ENCODE measurements at places on chromosomes 11 and 22.

GRCh38 chr11:34514597-34514996, 1.0 kb upstream of the ELF5 start:
- no peak for DNase-seq

DNA sequence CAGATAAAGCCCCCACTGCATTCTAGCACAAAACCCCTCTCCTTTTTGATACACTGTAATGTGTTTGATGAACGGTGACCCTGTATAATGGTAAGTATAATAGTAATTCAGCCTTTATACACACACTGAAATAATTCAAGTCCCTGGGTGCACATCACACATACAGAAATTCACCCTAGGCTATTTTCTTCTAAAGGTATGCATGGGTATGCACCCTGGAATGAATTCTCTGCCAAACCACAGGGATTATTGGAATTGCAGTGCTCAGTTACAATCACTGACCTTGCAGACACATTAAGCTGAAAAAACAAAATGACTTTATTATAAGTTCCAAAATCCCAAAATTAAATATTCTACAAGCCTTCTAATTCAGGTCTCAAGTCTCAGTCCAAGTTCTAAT, 245.9 kb upstream of the FAT3 start:
- DNase-seq = no peak

DNA sequence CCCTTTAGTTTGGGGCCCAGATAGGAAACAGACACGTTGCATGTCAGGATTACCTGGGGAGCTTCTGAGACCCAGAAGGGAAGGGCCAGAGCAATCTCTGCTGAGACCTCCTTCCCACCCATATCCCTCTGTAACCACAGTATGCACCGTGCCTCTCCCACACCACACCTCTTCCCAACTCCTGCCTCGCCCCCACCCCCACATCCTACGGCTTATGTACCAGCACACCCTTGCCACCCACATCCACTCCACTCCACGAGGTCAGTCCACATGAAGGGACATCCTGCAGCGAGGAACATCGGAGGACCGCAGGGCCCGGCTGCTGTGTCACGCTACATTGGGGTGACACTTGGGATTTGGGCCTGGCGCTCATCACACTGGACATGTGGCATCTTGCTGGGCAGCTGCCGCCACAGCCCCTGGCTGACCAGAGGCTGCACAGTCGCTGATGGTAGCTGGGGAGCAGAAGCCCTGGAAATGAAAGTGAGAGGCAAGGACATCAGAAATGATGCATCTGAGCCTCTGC, 118.3 kb upstream of the LMO1 start:
- no peak for DNase-seq

DNA sequence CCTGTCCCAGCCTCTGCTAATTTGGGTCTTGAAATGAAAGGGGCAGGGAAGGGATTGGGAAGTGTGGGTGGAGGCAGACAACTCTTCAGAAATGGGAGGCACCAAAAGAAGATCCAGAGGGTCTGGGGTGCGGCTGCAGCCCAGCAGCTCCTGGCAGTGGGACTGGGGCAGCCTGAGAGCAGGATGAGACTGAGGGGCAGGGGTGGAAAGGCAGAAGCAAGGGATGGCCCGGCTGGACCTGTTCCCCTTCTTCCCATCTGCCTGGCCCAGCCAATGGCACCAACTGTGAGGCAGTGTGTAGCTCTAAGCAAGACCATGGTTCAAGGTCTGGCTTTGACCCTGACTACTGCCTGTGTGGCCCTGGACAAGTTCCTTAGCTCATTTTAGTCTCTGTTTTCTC, 160.4 kb downstream of the ENTHD1 start:
- DNase-seq = no peak

GRCh38 chr11:84560206-84560605, 1066.9 kb downstream of the DLG2 start:
- no peak for DNase-seq

GRCh38 chr22:26362471-26362870, 66.6 kb upstream of the ASPHD2 start:
- no peak for DNase-seq

GRCh38 chr11:59528711-59529110, 17.4 kb downstream of the OR4D9 start:
- DNase-seq = no peak

- no peak for DNase-seq
Observed at GRCh38 chr22:46993633-46994032, 231.2 kb downstream of the TBC1D22A start.

DNA sequence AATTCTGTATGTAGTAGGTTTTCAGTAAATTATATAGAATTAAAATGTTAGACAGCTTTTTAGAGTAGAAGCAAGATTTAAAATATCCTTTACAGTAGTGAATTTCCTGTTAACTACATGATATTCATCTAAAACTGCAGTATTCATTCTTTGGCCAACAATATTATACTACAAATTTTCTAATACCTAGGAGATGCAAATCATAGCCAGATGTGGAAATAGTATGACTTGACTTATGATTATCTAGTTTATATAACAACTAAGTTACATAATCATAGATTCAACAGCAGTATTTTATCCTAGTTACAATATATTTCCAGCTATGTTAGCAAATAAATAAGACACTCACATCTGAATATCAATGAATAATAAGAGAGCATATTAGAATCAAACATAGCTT, 163.2 kb downstream of the MSANTD4 start:
- DNase-seq = no peak
